DMS153 (cell line): ENCODE measurements at places on chromosomes 5 and 9.
A peak's percentile ranks its signal among the peaks of the same experiment; 100 is the strongest.

- DNase-seq, result no peak
Measured at GRCh38 chr5:15598294-15598902, 98.4 kb downstream of the FBXL7 start.

DNA sequence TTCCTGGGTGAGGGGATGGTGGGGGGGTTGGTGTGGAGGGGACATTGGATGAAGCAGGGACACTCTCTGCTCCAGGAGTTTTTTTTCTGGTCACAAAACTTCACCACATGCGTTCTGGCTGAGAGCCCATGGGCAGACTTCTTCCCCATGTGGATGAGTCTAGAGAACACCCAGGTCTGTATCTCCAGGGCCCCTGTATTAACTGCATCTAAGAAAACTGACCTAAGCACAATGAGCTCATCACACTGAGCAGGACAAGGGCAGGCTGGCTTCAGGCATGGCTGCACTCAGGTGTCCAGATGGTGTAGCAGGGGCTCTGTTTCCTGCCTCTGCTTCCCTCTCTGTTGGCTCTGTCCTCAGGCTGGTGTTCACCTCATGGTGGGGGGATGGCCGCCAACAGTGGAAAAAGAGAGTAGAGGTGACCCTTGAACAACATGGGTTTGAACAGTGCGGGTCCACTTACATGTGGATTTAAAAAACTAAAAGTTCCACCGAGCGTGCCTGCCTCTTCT lies 85.3 kb upstream of the STC2 start:
- DNase-seq, result no peak

DNA sequence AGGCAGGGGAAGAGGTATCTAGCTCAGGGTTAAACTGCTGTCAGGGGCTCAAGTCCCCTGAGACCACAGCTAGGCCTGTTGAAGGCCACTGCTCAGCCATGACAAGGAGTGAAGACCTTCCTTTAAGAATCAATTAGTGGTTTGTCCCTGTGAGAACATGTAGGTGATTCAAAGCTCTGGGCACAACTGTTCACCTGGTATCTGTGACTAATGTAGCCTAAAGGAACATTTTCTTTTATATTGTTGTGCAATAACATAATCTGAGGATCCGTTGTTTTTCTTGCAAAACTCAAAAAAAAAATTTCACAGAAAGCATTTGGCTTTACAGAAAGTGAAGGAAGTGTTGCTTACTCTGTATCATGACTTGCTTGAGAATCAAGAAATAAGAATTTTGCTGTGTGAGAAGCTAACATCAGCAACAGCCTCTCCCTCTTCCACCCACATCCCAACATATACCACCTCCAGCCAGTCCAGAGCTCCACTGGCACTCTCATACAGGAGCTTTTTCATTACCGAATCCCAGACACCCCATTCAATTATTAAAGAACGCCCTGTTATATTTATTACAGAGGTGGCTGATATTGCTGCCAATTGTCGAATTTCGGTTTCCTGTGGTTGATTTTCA lies 807.0 kb downstream of the TLE4 start:
- no peak for DNase-seq

GRCh38 chr9:115757461-115757860 lies 396.1 kb upstream of the PAPPA start:
- peak; percentile 88 for DNase-seq

DNA sequence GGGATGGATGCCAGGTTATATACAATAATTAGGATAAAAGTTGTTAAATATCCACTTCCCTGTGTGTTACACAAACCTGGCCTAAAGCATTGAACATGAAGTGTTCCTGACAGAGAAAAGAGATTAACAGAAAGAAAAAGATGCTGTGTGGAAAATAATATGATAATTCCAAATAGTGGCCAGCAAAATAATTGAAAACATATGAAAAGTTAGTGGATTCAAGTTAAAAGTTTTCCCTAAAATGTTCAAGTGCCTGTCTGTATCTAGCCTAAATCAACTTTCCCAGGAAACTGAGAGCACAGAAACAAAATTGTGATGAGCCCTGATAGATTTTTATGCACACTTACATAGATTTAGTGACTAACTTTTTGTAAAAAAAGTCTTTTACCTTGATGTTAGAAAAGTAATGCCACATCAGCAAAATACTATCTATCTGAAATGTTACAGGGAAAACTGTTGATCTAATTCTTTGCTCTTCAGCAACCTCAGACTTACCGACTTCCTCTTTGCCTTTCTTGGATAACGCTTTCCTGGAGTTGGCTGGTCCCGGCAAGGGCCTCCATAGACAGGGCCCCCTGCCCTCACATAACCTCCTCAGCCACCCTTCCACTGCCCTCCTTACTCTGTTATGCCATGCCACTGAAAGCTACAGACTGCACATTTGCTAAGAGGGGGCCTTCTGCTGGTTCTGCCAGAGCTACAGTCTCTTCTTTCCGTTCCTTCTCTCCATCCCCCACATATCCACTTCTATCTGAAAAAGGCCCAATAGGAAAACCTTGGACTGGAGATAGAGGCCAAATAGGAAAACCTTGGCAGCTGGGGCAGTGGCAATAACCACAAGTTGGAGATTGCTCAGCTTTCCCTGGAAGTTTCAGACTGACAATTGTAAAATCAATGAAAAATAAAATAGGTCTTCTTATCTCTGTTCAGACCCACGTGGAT lies 44.4 kb downstream of the ZNF474 start:
- no peak for DNase-seq

DNA sequence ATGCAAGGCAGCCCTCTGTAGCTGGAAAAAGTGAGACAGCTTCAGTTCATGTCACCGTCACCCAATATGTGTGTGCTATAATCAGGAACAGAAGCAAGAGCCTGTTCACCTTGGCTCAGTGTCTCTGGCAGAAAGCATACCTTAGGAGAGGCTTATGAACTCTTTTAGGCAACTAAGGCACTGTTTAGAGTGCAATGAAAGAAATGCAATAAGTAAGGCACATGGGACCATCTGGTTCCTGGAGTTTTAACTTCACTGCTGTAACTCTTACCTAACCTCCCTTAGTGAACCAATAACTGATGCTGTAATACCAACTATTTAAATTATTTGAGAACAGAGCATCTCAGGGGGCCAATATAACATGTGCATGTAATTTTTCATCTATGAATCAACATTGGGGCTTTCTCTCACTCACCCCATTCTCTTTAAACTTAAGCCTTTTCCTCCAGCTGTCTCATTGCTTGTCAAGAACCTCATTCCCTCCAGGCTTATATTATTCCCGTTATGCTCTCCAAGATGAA lies 32.4 kb downstream of the C9 start:
- no peak for DNase-seq

GRCh38 chr9:111715471-111715870 lies 54.1 kb downstream of the GNG10 start:
- DNase-seq, result no peak

DNA sequence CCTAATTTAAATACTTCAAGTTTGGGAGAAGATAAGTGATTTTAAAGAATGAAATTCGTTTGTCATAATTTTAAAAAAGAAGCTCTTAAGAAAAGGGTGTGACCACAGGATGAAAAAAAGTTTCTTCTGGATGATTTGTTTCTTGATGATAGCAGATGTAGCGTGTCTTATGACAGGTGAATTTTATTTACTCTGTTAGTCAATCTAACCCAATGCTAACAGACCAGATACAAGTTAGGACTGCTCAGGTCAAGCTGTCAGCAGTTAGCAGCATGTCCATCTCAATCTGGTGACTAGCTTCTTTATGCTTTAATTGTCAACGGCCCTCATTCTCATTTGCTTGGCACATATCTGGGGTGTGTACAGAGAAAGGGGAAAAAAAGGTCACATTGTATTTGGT lies 456.0 kb downstream of the BNC2 start:
- no peak for DNase-seq

- no peak for DNase-seq
Measured at GRCh38 chr9:33318225-33318624, 27.9 kb downstream of the NFX1 start.

GRCh38 chr9:76691517-76692313 lies 72.5 kb upstream of the PCA3 start:
- peak; percentile 48 for DNase-seq

DNA sequence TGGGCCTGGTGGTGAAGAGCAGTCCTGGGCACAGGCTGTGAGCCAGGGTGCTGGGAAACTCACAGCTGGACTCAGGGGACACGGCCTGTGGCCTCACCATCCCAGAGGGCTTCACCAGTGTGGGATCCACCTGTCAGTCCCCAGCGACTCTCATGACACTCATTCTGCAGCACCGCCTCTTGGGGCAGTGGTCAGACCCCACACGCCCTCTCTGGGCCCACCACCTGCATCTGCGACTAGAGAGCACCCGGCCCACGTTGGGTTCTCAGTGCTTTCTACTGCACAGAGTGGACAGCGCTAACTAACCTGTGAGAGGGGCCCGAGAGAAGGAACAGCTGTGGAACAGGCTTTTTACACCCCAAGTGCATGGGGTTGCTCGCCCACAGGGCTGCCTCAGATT lies 45.8 kb upstream of the GARNL3 start:
- no peak for DNase-seq

DNA sequence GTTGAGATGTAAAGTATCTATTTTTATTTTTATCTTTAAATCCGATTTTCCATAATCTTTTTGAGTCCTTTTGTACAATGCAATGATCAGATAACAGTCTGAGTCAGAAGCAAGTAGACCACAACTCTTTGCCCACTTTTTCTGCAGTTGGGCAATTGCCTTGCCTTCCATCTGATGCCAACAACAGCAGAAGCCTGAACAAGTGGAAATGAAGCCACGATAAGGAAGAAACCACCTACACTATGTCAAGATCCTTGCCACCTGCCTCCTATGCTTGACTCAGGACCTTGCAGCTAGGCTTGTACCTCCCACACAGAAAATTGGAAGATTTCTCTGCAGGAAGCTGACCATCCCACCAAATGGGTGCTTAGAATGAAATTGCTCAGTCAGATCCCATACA lies 78.6 kb downstream of the ANXA1 start:
- DNase-seq, result no peak

DNA sequence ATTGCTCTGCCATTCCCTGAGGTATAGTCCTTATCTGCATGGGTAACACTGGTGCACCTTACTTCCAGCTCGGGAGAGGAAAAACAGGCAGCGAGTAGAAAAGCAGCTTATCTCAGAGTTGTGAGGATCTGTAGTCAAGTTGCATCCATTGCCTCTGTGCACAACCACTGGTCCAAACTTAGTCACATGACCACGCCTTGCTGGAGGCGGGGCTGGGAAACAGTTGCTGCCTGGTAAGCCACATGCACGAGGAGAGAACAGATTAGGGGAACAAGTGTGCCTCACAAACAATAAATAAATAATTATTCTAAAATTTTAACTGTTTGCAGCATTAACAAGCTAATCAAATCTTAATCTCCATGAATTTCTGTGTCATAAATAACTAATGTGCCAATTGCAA lies 18.6 kb downstream of the ZNF622 start:
- no peak for DNase-seq

- peak; percentile 39 for DNase-seq
Measured at GRCh38 chr9:92989561-92989960, 42.2 kb downstream of the FGD3 start.

DNA sequence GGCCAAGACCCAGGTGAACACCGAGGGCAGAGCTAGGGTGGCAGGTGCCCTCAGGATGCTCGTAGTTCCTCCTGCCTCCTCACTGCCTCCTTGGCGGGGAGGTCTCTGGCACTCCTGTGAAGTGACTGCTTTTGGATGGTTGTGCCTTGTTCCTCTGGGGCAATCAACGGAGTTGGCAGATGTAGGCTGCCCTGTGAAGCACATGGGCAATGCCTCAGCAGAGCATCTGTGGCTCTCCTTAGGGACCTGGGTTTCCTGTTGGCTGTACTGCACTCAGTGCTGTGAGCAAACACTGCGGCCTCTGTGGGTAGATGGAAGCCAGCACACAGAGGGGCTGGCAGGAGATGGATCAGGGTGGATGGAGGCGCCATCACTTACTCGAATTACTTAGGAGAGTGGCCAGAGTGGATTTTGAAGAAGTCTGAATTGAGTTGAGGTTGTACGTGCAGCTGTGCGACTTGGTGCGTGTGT lies 71.4 kb upstream of the COL5A1 start:
- DNase-seq, result no peak

GRCh38 chr9:88544245-88544644 lies 9.3 kb downstream of the NXNL2 start:
- no peak for DNase-seq

DNA sequence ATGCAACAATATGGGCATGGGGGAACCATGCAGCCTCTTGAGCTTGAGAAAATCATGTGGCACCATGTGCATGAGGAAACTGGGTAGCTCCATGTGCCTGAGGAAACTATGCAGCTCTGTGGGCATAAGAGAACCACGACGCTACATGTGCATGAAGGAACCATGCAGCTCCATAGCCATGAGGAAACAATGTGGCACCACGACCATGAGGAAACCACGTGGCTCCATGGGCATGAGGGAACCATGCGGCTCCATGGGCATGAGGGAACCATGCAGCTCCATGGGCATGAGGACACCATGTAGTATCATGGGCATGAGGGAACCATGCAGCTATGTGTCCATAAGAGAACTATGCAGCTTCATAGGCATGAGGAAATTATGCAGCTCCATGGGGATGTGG lies 140.8 kb downstream of the CAVIN4 start:
- DNase-seq, result no peak

- no peak for DNase-seq
Measured at GRCh38 chr5:168765551-168766425, 186.6 kb upstream of the PANK3 start.

DNA sequence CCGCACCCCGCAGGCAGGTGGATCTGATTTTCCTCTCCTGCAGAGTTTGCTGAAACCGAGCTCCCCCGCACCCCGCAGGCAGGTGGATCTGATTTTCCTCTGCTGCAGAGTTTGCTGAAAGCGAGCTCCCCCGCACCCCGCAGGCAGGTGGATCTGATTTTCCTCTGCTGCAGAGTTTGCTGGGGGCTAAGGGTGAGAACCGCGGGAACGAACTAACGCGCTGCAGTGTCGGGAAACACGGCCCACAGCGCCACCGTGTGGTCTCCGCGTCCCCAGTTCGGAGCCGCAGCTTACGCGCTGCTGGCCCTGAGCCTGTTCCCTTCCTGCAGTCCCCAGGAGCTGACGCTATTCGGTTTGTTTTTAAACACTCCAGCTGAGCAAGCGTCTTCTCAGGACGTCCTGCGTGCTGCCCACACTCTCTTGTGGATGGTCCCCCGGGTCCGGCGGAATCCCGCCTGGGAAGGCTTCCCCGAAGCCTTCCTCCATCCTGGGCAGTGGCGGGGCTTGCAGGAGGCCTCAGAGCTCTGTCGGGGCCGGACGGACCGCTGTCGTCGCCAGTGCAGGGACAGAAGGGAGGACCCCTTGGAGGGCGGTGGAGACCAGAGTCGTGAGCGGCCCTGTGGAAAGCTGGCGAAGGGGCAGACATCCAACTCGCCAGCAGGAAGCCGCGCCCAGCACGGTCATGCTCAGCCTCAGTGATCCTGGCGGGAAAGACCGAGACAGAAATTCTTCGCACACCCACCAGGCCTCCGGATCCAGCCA lies 121.2 kb upstream of the LPCAT1 start:
- peak; percentile 71 for DNase-seq

GRCh38 chr5:66074901-66075300 lies 69.2 kb upstream of the SREK1 start:
- DNase-seq, result no peak
